ENCODE measurements at places on chromosomes 5 and 9. TPM values are rescaled to one million over a fixed set of nuclear protein-coding genes. Genes with fewer than 3 reads are reported as not detected.

DNA sequence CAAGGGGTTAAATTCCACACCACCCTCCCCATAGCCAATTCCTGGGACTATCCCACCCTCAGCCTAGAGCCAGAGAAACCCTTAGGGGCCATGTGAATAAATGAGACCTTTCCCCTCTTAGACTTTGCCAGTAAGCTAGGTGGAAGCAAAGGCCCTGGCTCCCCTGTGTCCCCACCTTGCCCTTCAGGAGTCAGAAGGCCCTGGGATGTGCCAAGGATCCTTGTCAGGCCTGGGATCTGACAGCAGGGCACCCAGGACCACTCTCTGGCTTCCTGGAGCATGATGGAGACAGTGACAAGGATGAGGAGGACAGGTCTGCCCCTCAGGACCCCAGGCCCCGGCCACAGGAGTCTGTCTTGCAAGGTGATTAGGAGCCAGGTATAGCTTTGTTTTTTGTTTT is 125.0 kb upstream of the HAND1 start:
- no peak for DNase-seq

- DNase-seq, result no peak
Measured at GRCh38 chr9:130938652-130939404, at the start of gene FIBCD1. TSS of gene FIBCD1 (minus strand) at chr9:130939247. CDS start at chr9:130938607, 640 bp downstream.

DNA sequence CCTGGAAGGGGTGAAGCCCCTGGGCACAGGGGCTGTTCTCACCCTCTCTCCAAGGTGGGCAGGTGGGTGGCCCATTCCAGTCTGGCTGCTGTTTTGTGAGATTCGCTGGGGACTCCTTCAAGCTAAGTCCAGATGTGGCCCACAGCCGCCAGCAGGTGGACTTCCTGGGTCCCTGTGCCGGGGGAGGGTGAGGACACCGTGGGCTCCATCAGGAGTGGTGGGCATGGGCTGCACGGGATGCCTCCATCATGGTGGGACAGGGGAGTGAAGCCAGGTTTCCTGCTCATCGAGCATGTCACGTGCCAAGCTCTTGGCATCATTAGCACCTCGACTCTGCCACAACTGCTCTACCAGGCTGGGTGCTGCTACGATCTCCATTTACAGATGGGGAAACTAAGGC is 1.8 kb downstream of the NCS1 start:
- DNase-seq, result no peak

GRCh38 chr9:33151007-33151557 is 16.1 kb downstream of the B4GALT1 start:
- DNase-seq, result no peak

DNA sequence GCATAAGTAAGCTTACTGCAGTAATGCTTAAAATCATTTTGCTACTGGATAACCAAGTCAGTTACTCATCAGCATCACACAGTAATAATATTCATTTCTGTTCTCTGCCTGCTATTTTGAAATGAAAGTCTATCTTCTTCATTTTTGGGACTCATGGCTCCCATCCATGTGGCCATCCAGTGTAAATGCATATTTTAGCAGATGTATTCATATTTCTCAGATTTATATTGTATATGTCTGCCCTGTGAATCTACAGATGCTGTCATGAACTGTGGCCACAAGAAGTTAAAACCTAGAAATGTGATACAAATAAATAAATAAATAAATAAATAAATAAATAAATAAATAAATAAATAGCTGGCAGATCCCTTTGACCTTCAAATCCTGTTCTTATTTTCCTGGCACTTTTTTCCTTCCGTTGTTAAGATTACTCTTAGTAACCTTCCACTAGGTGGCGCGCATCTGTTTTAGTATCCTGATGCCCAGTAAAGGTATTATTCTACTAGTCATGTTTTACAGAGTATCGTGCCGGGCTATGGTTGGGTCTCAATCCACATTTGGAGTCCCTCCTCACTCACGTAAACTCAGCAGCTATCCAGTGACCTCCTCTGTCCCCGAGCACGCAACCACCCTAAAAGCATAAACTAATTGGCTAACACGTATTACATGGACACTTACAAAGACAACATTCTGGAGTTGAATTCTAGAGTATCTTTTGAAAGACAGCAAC is 79.2 kb upstream of the IL7R start:
- peak; percentile 76 for DNase-seq

Gene CD14
- 22.9 TPM for total RNA-seq
